Dermis blood vessel endothelial cell (primary cell): ENCODE measurements at places on chromosomes 6 and 20. TPM values are rescaled to one million over a fixed set of nuclear protein-coding genes. Genes with fewer than 3 reads are reported as not detected.

The TAGAP gene
- total RNA-seq = not detected in 2 replicates

The LHFPL5 gene
- total RNA-seq = not detected in 2 replicates

The CALHM6 gene
- 0.33 and 0.85 TPM in 2 replicates for total RNA-seq

The NKX2-4 gene
- not detected in 2 replicates for total RNA-seq

The ENPP5 gene
- 0.17 TPM in 1 of 2 replicates, not detected in the other for total RNA-seq

The AIF1 gene
- not detected in 2 replicates for total RNA-seq

The PLEKHG1 gene
- total RNA-seq = 42.3 and 74.5 TPM in 2 replicates

The BMP6 gene
- 234 TPM in 2 replicates for total RNA-seq

The TTLL9 gene
- 0.14 TPM in 1 of 2 replicates, not detected in the other for total RNA-seq

The DEFB126 gene
- total RNA-seq = not detected in 2 replicates

The AP5S1 gene
- 22.3 and 31.6 TPM in 2 replicates for total RNA-seq

The BACH2 gene
- 1.2 and 1.3 TPM in 2 replicates for total RNA-seq

The L3MBTL1 gene
- total RNA-seq = 2.4 and 8.2 TPM in 2 replicates

The LY6G6F gene
- total RNA-seq = not detected in 2 replicates

The SLC16A10 gene
- total RNA-seq = under 0.01 and 0.19 TPM in 2 replicates

The ARG1 gene
- total RNA-seq = 0.19 TPM in 1 of 2 replicates, not detected in the other

The MOG gene
- total RNA-seq = not detected in 2 replicates

The XKR7 gene
- total RNA-seq = under 0.01 TPM in 1 of 2 replicates, not detected in the other

The TRIM40 gene
- total RNA-seq = not detected in 2 replicates
